ENCODE measurements at places on chromosomes 13 and 19. TPM values are rescaled to one million over a fixed set of nuclear protein-coding genes. Genes with fewer than 3 reads are reported as not detected.

PTPRH gene
- total RNA-seq: 0.41 TPM

GRIK5 gene
- total RNA-seq: 13.9 TPM

- DNase-seq: no peak
Observed at GRCh38 chr13:78636495-78636894, 22.5 kb downstream of the OBI1 start.

GRCh38 chr13:75636436-75637180 lies 478 bp downstream of the LMO7 start:
- peak; percentile 40 for DNase-seq

DNA sequence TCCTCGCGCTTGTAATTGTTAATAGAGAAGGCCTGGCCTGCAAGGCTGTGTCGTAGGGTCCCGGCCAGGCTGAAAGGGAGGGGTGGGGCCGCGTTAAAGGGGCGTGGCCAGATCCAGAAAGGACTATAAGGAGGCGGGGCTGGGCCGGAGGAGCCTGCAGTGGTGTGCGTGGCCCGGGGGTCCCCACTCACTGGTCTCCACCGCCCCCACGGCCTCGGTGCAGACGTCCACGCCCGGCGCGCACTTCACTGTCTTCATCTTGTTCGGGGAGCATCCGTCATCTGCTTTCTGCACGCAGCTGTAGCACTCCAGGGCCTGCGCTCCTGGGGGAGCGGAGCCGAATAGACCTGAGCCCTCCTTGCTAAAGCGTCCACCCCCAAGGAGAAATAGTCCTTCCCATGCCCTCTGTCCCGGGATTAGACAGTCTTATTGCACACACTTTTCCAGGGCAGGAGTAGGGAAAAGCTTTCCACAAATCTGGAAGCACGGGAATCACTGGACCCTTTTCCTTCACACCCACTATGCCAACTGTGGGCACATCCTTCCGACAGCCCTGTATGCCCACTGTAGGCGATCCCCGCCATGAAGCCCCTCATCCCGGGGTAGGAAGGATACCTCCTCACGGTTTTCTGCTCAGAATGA lies 1.2 kb downstream of the LYPD3 start:
- peak; percentile 49 for DNase-seq

GRCh38 chr13:67148161-67148571 lies 82.0 kb downstream of the PCDH9 start:
- DNase-seq: no peak
